Ureter (tissue), 1 donor: ENCODE measurements at places on chromosomes 7 and 10.

DNA sequence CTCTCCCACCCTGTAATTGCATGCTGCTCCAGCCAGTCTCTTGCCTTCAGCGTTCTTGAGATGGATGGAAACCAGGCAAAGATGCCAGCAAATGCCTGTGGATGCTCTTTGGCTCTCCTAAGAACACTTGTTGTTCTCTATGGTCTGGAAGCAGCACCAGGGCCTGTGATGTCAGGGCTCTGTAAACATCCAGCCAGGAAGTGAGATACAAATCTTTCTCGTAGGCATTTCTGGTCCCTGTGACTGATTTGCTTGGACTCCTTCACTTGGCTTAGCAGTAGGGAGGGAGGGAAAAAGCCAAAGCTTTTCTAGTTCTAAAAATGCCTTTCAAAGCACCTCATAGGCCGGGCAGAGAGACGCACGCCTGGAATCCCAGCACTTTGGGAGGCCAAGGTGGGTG is 201.3 kb downstream of the REEP3 start:
- DNase-seq, result peak; percentile 72

GRCh38 chr7:73442222-73442902 is 8.8 kb downstream of the FZD9 start:
- no peak for DNase-seq

DNA sequence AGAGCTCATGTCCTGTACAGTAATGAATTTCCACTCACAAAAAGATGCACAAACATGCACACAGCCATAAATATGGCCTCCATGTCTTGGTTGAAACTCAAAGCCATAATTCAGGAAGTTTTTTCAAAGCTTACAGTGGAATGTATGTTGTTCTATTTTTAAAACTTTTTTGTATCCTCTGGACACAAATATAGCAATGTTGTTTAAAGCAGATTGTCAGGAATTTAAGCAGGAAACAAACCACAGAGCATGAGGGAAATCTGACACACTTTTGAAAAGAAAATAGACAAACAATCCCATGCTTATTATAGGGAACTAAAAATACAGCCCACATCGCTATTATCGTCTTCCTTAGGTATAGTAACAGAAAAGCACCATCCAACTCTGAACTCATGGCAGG is 21.5 kb downstream of the LRRN3 start:
- no peak for DNase-seq

GRCh38 chr10:77179015-77179695 is 458.5 kb downstream of the KCNMA1 start:
- peak; percentile 69 for DNase-seq

DNA sequence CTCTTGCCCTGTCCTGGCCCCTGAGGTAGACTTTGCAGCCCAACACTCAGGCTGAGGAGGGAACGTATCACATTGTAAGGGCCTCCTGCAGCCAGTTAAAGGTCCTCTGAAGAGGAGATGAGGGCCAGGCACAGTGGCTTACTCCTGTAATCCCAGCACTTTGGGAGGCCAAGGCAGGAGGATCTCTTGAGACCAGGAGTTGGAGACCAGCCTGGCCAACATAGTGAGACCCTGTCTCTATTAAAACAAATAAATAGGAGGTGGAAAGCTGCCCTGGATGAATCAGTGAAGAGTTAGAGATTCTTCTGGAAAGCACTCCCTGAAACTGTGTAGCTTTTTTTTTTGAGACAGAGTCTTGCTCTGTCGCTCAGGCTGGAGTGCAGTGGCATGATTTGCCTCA is 2.3 kb upstream of the C10orf62 start:
- DNase-seq, result no peak

GRCh38 chr7:1427064-1427657 is 32.1 kb downstream of the MICALL2 start:
- DNase-seq, result no peak

DNA sequence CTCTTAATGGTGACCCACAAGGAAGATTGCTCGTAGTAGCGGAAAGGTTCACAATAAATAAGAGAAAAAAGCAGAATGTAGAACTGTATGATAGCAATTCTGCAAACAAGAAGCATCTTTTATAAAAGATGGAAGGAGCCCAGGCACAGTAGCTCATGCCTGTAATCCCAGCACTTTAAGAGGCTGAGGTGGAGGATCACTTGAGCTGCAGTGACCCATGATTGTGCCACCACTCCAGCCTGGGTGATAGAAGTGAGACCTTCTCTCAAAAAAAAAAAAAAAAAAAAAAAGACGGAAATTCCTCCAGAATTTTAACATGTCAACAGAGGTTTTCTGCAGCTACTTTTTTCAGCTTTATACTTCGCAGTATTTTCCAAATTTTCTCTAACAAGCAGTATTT is 13.2 kb downstream of the GATAD1 start:
- DNase-seq, result no peak

DNA sequence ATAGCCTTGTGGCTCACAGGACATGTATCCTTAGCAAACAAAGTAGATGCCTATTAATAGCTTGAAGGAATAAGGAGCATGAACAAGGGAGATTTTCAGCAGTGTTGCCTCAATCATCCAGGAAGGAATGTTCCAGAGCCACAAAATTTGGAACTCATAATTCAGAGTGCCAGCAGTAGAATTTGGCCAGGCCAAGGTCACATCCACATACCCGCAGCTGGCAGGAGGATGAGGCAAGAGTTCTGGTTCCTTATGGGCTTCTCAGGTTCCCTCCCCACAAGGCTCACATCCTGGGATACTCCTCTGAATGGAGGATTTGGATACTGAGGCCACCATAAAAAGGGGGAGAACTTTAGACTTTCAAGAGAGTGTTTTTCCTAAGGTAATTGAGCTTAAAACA is 45.8 kb downstream of the SUFU start:
- no peak for DNase-seq

- DNase-seq, result no peak
Observed at GRCh38 chr7:158816271-158816670, 13.0 kb downstream of the ESYT2 start.

GRCh38 chr7:95481271-95482165 is 4.2 kb upstream of the ASB4 start:
- no peak for DNase-seq

DNA sequence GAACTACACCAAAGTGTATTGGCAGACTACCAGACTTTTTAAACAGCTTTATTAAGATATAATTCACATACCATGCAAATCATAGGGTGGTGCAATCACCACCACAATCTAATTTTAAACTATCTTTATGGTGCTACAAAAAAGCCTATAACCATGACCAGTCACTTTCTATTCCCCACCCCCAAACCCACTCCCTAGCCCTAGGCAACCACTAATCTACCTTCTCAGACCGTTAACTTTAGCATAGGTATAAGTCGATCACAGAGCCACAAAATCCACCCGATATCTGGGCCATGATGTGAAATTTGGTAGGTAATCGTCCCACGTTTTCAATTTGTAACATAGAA is 536 bp upstream of the POM121 start:
- no peak for DNase-seq

DNA sequence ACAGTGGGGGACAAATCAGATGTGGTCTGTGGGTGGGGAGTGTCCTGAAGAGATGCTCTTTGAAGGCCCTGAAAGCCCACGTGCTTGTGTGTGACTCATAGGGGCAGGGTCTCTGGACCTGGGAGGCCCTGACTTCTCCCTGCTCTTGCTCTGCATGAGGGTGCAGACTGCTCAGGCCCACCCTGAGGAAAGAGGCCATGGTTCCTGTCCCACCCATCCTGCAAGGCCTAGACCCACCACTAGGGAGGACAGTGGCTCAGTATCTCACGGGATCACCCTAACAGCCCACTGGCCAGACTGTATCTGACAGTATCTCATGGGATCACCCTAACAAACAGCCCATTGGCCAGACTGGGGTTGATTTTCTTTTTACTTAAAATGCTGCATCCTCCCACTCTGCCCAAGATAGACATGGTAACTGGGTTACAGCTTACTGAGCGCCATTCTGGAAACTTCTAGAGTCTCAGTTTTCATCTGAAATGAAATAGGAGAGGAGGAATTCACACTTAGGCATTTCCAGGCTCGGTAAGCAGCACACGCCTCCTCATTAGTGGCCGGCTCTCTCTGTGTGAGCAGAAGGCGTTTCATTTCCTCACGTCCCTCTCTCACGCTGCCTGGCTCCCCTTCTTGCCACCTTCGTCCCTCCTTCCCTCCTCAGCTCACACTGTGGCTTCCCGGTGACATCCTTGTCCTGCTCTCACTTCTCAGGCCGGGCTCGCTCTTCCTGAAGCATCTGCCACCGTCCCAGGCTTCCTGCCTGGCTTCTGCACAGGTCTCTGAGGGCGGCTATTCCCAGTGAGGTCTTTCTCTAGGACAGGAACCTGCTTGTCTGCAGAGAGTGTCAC is 242.6 kb downstream of the GLRX3 start:
- no peak for DNase-seq
